ENCODE measurements at places on chromosomes 5 and 9.

- no peak for DNase-seq
These were observed 308.4 kb downstream of the PDE4D start for GRCh38 chr5:59584858-59585846.

DNA sequence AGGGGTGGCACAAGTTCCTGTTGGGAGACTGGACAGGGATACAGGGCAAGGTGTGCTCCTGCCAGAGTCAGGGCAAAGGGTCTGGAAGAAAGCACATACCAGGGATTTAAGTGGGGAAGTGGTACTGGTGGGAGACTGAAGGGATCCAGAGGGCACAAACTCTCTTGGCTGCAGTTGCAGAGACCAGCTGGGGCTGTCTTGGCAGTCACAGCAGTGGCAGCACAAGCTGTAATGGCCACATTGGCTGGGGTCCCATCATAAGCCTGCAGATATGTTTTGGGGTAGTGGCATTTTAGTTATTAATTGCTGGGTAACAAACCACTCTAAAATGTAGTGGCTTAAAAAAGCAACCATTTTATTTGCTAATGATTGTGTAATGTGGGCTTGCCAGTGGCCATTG is 492.2 kb downstream of the ENC1 start:
- no peak for DNase-seq

GRCh38 chr5:150517272-150518152 is 9.6 kb downstream of the NDST1 start:
- DNase-seq: no peak

GRCh38 chr9:7304627-7304995 is 495.0 kb downstream of the DMAC1 start:
- no peak for DNase-seq

- DNase-seq: no peak
These were observed 3.1 kb downstream of the CXXC5 start for GRCh38 chr5:139651043-139651834.

DNA sequence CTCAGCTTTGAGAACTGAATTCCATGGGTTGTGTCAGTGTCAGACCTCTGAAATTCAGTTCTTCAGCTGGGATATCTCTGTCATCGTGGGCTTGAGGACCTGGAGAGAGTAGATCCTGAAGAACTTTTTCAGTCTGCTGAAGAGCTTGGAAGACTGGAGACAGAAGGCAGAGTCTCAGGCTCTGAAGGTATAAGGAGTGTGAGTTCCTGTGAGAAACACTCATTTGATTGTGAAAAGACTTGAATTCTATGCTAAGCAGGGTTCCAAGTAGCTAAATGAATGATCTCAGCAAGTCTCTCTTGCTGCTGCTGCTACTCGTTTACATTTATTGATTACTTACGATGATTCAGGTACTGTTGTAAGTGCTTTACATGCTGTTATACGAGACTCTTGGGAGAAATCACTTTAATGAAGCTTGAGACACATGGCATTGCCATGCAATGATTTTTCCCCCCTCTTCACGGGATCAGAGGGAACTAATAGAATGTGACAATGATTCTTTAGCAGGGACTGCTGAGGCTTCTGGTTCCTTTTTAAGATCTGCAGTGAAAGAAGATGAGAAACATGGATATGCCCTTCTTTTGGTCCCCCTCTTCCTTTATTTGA is 63.8 kb downstream of the PTTG1 start:
- DNase-seq: no peak

GRCh38 chr5:99644822-99645221 is 716.0 kb upstream of the CHD1 start:
- DNase-seq: no peak

- no peak for DNase-seq
These were observed 388 bp upstream of the MED10 start for GRCh38 chr5:6378766-6379103.

DNA sequence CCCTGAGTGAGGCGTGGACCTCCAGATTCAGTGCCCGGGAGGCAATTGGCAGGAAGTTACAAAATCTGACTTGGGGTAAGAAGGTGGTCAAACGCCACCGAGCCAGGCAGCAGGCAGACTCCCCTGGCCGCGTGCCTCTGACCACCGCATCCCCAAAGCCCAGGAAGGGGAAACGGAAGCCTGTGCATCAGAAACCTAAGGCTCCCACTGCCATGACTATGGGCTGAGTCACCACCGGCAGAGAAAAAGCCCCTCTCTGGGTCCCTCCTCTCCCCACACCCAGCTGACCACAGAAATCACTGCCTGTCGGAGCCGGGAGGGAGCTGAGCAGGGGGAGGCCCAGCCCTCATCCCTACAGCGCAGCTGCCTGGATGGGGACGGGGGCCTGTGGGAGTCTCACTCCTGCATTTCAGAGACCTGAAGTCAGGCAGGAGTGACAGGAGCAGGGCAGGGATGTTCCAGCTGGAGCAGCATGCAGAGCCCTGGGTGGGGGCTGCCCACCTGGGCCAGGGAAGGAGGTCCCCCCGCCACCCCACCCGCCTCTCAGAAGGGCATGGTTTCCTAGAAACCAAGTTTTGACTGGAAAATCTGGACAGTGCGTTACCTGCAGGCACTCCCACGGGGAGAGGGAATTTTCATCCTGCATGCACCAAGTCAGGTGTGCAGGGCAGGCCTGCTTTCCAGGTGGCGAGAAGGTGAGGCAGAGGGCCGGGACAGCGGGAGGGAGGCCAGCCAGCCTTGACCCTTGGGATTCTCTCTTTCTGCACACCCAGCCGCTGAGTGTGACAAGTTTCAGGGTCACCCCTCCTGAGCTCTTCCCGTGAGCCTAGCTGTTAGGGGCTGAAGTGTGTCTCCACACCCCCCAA is 68.2 kb downstream of the LRSAM1 start:
- no peak for DNase-seq
